ENCODE measurements at places on chromosomes 2 and 18.
A peak's percentile ranks its signal among the peaks of the same experiment; 100 is the strongest.

DNA sequence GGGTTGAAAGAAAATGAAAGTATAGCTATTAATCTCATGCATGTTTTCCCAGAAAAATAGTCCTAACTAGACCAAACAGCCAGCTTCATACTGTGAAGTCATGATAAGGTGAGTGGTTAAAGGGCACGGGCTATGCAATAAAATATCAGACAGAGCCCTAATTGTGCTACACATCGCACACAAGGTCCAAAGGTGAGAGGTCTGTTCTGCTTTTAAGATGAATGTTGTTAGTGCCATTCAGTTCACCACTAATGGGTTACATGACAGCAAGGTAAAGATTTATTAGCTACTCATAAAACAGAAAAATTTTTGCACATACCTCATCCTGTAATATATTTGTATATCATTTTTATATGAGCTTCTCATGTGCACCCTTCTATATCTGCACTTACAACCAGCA is 105.0 kb upstream of the STK17B start:
- no peak for DNase-seq

- DNase-seq = no peak
These were observed 101.6 kb downstream of the PIEZO2 start for GRCh38 chr18:11047817-11048216.

- peak; percentile 86 for DNase-seq
These were observed 253.4 kb downstream of the ETAA1 start for GRCh38 chr2:67650291-67651133.

DNA sequence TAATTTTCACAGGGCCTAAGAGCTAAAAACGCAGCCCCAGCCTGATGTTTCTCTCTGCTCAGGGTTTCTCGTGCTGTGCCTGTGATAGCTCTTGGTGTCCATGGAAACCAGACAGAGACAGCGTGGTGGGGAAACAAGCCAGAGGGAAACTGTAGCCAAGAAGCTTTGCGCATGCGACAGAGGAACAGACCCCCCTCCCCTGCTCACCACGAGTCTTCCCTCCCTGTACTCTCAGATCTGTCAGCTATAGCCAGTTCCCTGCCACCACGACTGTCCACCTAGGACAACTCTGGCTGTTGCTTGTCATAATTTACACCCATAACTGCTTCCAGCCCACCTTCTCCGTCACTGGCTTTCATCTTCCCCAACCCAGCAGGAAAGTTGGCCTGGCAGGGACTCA is 13.2 kb upstream of the DNAJC27 start:
- DNase-seq = peak; percentile 45

DNA sequence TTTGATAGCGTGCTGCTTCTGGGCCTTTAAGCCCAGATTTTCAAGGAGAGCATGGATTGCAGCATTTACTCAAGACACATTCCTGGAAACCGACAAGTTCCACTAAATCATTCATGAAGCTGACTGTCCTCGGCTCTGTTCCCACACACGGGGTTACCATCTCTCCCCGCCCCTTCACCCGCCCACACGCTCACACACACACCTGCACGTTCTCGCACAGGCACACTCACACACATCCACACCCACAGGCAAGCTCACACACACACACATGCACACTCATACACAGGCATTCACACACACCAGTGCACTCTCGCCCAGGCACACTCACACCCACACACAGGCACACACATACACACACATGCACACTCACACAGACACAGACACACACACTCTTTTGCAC is 150.0 kb upstream of the AGAP1 start:
- no peak for DNase-seq

DNA sequence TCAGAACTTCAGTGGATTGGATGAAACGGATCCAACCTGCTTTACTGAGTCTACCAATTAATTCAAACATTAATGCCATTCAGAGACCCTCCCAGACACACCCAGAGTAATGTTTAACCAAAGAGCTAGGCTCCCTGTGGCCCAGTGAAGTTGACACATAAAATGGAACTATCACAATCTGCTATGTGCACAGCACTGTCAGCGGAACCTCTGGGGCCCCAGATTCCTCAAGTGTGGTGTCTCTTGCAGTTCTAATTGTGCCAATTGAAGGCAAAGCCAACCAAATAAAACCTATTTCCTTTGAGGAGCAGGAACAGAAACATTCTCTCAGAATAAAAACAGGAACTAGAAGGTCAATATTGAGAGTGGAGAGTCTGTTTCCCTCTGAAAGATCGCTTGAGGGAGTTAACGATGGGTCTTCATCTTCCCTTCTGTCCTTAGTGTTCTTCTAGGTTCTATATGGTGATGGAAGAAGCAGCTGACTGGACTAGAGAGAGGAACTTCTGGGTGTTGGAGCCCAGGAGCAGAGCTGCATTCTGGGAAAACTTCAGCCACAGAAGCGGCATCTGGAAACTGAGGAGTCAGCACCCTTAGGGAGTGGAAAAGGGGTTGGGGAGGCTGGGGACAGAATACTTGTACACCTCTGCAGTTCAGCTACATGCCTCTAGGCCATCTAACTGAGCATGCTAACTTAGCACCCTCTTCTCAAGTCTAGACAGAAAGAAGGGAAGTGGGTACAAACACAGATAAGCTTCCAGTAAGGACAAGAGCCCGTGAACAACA is 174.4 kb upstream of the FBXO11 start:
- no peak for DNase-seq

GRCh38 chr2:195722075-195722474 is 65.0 kb downstream of the SLC39A10 start:
- DNase-seq = no peak

GRCh38 chr2:118340103-118340502 is 251.8 kb downstream of the INSIG2 start:
- DNase-seq = peak; percentile 1

- no peak for DNase-seq
These were observed 504.9 kb downstream of the CCDC85A start for GRCh38 chr2:56688661-56689060.

DNA sequence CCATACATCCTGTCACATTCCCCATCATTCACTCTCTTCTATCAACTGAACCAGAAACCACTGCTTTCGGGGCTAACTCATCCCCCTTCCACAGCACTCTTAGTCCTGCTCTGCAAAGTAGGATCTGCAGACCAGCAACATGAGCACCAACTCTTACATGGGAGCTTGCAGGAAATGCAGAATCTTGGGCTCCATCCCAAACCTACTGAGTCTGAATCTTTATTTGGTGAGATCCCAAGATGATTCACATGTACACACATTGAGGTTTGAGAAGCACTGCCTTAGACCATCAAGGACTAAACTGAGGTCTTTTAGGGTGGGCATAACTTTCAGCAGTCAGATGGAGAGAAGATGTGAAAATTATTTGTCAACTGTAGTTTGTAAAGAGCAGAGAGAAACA is 235.6 kb upstream of the EPHA4 start:
- peak; percentile 27 for DNase-seq

DNA sequence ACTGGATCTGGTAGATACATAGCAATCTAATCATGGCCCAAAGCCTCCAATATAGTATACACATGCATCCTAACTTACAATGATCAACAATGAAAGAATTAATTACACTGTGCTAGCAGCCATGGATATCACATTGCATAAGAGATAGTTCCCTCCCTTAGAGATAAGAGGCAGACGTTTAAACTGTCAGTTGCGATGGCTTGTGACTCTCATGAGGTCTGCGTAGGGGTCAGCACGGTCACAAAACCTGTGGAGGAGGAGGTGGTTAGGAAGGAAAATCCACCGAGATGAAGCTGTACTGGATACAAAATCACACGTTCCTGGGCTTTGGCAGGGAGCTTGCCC is 800 bp upstream of the RALB start:
- no peak for DNase-seq

DNA sequence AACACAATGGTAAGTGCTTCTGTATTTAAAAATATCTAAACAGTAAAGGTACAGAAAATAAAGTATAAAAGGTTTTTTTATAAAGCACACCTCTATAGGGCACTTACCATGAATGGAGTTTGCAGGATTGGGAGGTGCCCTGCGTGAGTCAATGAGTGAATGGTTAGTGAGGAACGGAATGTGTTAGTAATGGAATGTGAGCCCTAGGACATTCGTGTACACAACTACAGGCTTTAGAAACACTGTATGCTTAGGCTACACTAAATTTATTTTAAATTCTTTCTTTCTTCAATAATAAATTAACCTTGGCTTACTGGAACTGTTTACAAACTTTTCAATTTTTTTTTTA is 337.9 kb upstream of the SLC39A10 start:
- peak; percentile 70 for DNase-seq

- DNase-seq = peak; percentile 16
These were observed 232.2 kb downstream of the GULP1 start for GRCh38 chr2:188523919-188524318.

DNA sequence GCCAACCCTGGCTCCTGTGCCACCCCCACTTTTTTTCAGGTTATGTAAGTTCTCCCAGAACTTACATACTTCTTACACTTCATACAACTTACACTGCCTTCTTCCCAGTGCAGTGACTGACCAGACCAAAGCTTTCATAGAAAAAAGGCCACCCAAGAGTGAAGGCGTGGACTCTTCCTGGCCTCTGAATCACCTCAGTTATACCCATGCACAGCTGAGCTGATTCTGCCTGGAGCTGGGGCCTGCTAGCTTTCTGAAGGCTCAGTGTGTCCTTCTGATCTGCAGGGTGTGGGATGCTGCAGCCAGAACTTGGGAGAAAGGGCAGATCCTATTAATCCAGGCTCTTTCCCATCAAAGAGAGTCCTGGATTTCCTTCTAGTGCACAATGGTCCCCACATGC is 216.1 kb downstream of the TTC32 start:
- no peak for DNase-seq

DNA sequence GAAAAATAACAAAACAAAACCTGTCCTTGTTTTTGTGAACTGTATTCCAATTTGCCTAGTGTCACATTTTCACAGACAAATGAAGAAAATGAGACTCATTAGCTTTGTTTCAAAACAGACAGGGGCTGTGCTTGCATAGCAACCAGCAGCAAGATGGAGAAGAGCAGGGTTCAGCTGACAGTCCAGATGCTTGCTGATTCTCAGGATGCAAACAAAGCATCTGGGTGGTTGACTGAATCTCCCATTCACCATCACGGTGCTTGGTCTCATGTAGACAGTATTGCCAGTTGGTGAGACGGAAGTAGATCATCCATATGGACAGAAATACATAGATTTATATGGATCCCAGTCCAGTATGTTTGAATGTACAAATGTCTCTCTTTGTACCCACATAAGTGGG is 326.8 kb downstream of the CCDC85A start:
- no peak for DNase-seq

DNA sequence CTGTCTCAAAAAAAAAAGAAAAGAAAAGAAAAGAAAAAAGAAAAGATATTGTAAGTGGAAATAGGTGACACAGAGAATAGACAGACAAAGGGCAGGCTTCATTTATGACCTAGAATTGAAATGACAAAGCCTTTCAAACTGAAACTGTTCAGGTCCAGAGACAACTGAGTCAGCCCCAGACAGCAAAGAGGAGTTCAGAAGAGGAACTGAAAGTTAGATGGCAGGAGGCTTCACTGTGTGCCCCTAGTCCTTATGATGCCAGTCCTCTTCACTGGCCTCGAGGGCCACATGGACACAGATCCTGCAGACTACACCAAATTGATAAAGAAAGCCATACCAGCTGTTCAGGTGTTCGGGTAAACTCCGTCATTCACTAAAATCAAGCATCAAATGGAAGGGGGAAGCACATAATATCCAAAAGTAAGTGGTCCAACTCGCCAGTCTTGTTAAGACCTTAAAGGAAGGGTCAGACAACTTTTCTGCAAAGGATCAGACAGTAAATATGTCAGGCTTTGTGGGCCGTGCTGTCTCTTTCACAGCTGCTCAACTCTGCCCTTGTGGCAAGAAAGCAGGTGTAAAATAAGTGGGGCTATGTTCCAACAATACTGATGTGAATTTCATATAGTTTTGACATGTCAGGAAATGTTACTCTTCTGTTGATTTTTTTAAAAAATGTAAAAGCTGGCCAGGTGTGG is 231.9 kb upstream of the MGAT5 start:
- DNase-seq = no peak

GRCh38 chr2:194549387-194549786 is 1107.6 kb upstream of the SLC39A10 start:
- no peak for DNase-seq

DNA sequence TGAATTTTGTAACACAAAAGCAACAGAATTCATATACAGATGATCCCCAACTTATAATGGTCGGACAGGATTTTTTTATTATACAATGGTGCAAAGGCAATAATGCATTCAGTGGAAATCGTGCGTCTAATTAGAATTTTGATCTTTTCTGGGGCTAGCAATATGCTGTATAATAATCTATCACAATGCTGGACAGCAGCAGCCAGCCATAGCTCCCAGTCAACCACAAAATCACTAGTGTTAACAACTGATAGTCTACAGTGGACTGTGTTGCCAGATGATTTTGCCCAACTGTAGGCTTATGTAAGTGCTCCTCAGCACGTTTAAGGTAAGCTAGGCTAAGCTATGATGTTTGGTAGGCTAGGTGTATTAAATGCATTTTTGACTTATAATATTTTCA is 399.0 kb upstream of the SLC39A10 start:
- DNase-seq = no peak

DNA sequence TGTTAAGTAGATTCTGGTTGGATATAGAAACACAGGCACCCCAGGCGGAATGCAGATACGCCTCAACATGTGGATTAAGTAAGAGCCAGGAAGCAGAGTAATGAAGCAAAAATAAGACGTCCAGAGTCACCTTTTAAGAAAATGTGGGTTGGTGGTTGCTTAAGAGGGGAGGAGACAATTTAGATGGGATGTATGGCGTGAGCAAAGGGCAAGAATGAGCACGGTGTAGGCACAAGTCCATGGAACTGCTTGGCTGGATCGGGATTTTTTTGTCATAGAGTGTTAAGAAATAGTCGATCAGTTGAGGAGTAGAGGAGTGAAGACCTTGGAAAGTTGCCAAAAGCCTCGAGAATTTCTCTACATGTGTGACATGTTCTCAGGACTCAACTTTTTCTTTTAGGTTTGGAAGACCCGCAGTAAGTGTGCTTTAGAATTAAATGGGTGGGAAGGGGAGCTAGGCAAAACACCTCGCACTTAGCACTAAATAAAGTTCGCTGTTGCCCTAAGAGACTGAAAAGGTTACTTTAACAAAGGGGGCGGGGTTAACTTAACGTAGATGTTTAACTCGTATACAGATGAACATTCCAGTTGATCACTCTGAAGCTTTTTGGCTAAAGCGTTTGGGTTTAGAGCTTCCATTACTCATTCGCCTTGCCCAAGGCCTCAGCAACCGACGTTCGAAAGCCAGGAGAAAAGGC is 716 bp upstream of the SLC39A10 start:
- DNase-seq = no peak

DNA sequence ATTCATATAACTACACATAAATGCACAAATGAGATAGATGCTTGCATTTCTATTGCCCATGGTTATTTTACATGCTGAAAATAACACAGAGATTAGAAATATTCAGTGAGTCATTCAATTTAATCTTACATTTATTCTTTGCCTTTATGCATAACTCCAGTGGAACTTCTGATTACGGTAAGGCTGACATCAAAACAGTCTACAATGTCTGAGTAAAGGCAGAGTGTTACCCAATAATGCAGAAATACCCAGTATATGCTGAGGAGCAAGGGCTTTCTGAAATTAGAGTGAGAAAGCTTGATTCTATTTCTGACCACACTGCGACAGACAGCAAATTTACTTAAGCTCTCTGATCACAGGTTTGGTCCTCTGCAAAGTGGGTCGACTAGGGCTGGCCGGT is 9.2 kb downstream of the NMI start:
- no peak for DNase-seq

- DNase-seq = no peak
These were observed 66.2 kb downstream of the ROCK2 start for GRCh38 chr2:11278219-11278618.

GRCh38 chr2:75600461-75601011 is 39.8 kb upstream of the EVA1A start:
- no peak for DNase-seq

- DNase-seq = no peak
These were observed 16.6 kb upstream of the ASPRV1 start for GRCh38 chr2:69977906-69978482.
